T-helper 2 cell (primary cell): ENCODE measurements at places on chromosomes 2 and 18.

DNA sequence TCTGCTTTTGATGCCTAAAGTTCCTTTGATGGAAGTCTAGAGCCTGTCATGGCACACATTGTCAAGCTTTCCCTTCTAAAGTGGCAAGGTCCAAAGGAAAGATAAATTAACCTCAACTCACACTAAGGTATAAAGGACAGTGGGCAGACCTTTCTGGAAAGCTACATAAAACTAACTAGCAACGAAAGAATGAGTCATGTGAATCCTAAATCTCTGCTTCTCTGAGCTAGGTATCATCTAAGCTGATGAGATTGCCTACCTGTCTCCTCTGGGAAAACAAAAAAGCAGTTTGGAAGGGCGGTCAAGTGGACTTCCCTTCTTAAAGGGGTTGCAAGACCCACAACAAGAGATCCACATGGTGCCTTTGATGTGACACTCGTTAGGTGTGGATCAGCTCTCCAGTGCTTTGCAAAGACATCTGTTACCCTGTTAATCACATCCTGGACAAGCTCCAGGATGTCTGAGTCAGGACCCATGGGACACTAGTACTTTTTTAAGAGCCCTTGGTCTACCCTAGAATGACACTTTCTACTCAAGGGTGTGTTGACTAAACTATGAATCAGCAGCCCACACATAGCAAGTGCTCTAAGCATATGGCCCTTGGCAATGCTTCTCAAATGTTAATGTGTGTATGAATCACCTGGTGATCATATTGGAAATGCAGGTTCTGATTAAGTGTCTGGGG lies 173.5 kb downstream of the ALK start:
- DNase-seq: no peak

DNA sequence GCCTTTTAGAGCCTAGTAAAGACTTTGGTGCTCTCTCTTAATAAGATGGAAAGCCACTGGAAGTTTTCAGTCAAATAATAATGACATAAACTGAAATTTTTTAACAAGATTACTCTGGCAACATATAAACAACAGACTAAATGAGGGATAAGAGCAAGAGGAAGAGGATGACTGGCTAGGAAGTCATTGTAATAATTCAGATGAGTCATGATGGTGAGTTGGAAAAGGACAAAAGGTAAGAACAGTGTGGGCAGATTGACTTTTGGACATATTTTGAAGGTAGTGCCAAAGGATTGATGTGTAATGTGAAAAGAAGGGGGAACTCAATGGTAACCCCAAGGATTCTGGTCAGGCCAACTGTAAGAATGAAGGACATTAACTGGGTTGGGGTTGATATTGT lies 310.3 kb downstream of the NOL4 start:
- no peak for DNase-seq

DNA sequence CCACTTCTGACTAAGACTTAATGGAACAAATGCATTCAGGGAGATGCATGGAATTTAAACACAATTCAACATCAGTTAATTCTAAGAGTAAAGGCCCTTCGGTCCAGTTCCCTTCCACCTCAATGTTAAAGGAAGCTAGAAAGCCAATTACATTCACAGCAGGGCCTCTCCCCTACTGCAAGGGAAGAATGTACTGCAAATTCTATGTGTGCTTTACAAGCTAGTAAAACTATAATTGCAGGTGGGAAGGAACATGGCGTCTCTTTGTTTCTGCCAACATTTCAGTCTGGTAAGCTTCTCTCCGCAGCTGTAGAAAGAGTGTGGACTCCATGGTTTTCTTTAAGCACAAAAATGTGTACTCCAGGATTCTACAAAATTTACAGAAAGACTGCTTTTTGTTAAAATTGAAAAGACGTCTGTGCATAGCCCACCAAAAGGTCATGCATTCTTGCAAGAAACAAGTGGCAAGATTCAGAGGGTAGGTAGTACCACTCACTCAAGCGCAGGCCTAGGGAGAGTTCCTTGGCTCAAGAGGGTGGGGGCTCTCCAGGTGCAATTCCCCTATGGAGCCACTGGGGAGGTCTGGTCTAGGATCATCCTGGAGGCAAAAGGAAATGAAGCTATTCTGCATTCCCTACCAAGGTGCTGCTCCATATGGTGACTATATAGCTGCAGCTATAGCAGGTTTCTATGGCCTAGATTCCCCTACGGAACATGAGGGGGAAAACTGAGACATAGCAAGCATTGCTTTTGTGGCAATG lies 127.0 kb upstream of the FZD5 start:
- DNase-seq: no peak

- DNase-seq: no peak
Observed at GRCh38 chr2:191728750-191729624, 51.1 kb downstream of the NABP1 start.

- DNase-seq: peak; percentile 11
Observed at GRCh38 chr2:76861708-76862107, 660.5 kb downstream of the LRRTM4 start.

DNA sequence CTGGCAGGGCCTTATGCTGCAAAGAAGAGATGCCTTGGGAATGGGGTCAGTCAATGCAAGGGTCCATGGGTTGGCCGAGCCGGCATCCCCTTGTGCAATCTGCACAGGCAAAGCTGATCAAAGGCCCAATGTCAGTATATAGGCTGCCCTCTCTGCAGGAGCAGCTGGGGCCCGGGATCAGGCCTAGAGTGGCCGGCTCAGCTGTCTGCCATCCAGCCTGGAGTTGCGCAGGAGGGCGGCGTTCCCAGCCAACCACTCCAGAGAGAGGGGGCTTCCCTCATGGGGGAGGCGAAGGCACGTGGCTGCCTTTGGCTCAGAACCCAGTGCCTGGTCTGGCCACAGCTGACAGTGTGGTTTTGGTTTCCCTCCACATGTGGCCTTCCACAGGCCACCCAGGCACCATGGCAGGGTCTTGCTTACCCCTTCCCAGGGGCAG lies 3.9 kb downstream of the INPP5D start:
- DNase-seq: no peak

- no peak for DNase-seq
Observed at GRCh38 chr2:20635113-20635510, 15.8 kb downstream of the HS1BP3 start.

DNA sequence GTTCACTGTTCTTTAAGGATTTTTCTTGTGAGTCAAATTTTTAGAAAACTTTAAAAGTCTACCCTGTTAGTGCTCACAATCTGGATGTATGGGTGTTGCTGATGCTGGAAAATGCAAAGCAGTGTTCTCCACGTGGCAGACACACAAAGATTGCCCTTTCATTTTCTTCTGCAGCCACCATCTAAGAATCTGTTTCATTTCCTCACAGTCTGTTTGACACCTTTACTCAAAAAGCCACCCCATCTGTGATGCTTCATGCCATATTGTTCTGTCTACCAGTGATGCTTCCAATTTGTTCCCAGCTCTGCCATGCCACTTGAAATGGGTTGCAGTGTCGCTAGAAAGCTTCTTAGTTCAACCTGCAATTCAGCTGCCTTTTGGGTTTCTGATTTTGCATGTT lies 464.2 kb upstream of the UBE2E3 start:
- no peak for DNase-seq

DNA sequence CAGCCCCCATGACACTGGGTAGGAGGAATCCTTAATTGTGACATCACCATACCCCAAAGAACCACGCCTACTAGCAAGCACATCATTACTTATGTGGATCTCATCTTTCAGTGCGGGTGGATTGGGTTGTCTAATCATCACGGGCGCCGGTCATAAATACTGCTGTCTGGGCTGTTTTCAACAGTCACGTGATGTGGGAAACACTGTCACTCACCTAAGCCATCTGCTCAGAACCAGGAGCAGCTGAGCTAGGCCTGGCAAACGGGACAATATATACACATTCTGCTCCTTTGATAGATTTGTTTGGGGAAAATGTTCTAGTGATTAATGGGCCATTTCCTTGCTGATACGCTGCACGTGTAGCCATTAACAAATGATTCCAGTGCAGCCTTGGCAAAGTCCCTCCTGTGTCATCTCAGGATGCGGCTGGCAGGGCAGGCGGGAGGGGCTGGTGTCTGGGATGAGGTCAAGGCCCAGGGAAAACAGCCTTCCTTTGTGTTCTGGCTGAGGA lies 145.9 kb upstream of the COPS8 start:
- no peak for DNase-seq

- no peak for DNase-seq
Observed at GRCh38 chr2:127581050-127581345, 45.5 kb downstream of the MYO7B start.

DNA sequence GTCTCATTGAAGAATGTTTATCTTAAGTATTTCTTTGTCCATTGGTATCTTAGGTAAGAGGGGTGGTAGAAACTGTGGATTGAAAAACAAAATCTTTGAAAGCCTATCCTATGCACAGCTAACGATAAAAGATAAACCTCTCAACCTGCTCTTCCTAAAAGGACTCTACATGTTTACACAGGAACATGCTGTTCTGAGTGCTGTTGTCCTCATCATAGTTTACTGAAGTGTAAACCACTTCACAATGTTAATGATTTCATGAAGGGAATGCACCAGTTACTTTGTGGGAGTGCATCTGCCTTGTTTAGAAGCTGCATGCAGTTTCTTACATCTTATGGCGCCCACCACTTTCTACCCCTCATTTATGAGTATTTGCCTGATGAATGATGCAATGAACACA lies 1.2 kb downstream of the ACMSD start:
- no peak for DNase-seq

- no peak for DNase-seq
Observed at GRCh38 chr2:71713581-71714580, 260.5 kb downstream of the DYSF start.

DNA sequence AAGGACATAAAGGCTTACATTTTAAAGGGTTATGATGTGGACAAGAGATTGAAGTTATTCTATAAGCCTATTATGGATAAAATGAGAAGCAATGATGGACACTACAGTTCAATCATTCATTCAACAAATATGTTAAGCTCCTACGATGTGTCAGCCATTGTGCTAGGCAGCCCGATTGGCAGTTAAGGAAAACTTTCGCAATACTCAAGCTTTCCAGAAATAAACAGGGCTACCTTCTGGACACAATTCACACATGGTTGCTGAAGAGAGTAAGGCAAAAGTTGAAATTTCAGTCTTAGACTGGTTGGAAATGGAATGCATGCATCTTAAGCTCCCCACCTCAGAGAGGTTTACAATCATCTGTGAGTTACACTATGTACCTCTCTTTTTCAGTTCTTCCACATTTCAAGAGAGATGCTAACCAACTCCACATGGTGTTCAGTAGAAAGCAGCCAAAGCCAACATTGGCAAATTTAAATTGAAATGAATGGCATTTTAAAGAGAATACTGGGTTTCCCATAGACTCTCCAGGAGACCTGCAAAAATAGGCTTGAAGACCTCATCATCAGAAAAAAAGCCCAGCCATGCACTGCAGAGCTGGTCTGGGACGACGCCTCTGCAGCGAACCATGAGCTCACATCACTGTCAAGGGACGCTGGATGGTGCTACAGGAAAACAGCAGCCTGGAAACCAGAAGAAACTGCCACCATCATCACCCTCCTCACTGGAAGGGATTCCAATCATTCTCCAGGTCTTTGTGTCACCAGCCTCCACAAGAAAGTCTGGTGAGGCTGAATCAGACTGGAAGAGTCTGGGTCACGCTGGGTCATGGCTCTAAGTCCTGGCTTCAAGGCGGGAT lies 276.3 kb downstream of the AFF3 start:
- DNase-seq: no peak

DNA sequence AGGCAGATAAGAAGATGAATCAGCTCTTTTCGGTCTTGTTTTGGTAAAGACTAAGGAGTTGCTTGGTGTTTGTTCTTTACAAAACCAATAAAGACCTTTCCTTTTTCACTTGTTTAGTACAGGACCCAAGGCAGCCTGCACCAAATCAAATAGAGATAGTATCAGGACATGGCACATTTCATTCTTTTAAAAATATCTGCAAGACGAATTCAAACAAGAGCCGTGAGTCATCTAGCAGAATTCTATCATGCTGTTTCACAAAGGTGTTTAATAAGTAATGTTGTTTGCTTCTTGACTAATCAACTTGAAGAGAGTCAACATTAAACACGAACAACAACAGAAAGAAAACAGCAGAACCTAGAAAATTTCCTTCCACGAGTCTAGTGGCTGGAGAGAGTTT lies 102.8 kb upstream of the TTN start:
- no peak for DNase-seq

DNA sequence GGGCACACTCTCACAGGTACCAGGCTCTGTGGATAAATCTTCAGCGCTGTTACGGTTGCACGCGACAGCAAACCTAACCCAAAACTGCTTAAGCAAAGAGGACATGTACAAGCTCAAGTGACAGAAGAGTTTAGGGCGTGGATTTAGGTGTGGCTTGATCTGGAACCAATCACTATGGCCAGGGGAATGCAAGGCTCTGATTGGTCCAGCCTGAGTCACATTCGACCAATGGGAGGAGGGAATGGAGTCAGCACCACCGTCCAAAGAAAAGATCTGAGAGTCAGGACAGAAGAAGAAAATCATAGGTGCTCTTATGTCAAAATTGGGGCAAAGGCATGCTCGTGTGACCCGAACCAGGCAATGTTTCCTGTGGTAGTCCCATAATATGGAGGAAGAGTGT lies 139.0 kb downstream of the TRIM43 start:
- DNase-seq: no peak

- DNase-seq: no peak
Observed at GRCh38 chr2:162028511-162028910, 45.5 kb downstream of the DPP4 start.

- DNase-seq: no peak
Observed at GRCh38 chr18:9096685-9097084, 5.8 kb upstream of the NDUFV2 start.

- DNase-seq: no peak
Observed at GRCh38 chr2:60741576-60741975, 14.5 kb upstream of the PAPOLG start.

GRCh38 chr2:217609952-217610351 lies 392.8 kb downstream of the TNS1 start:
- no peak for DNase-seq

DNA sequence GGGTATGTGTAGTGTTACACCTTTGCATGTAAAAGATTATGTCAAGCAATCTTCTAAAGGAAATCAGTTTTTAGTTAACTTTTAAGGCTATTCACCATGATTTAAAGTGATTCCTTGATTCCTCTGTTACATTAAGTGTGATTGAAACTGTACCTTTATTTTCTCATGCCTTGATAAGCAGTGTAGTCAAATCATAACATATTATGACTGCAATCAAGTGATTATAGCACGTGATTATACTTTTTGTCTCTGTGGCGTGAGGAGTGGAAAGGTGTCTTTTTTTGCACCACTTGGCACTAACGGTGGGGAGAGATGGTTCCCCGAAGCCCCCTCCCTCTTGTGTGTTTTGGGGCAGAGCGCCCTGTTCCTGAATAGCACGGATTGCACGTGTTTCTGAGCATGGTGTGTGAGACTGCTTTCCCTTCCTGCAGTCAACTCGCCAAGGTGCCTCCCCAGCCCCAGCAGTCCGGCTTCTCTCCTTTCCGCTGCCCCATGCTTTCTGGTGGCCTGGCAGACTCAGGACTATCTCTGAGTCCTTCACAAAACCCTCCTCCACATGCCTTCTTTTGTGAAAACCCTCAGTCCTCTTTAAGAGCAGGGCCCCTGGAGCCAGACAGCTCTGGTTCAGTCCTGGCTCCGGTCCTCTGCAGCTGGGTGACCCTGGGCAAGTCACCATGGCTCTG lies 68.4 kb downstream of the AGAP1 start:
- no peak for DNase-seq

GRCh38 chr2:184993746-184994145 lies 395.4 kb downstream of the ZNF804A start:
- DNase-seq: no peak
